CD4-positive, CD25-positive, alpha-beta regulatory T cell (primary cell): ENCODE measurements at places on chromosomes 1 and 21. TPM values are rescaled to one million over a fixed set of nuclear protein-coding genes. Genes with fewer than 3 reads are reported as not detected.

YBEY gene
- 10.9 TPM for total RNA-seq

- no peak for DNase-seq
Measured at GRCh38 chr1:97041026-97041425, 319.4 kb downstream of the PTBP2 start.

DNA sequence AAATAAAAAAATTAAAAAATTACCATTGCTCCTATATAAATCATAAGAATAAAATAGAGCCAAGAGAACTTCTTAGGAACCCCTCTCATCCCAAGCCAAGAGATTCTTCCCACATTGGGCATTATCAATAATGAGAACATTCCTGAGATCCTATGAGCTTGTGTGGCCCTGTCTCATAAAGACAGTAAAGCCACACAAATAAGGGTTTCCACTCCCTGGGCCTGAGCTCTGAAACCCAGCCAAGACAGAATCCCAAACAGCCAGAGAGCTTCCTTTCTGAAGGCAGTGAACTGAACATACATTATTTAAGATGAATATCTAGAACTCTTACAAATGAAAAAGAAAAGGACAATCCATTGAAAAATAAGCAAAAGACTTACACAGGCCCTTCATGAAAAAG is 68.3 kb downstream of the SLC45A1 start:
- DNase-seq: no peak

GRCh38 chr1:157438146-157438545 is 114.2 kb downstream of the FCRL5 start:
- no peak for DNase-seq

DNA sequence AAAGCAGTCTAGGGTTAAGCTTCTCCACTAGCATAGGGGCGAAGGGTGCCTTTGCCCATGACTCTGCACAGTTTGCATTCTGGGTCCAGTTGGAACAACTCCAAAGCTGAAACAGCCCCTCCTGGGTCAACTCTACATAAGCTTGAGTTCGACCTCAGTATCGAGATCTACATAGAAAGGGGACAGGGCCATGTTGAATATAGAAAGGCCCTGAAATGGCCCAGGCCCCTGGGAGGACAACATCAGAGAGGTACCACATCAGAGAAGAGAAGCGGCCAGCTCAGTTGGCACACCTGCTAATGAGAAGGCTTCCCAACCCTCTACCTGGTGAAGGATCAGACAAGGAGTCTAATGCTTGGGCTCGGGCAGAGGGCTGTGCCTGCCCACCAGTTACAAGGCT is 1.6 kb downstream of the DENND2D start:
- DNase-seq: no peak

DNA sequence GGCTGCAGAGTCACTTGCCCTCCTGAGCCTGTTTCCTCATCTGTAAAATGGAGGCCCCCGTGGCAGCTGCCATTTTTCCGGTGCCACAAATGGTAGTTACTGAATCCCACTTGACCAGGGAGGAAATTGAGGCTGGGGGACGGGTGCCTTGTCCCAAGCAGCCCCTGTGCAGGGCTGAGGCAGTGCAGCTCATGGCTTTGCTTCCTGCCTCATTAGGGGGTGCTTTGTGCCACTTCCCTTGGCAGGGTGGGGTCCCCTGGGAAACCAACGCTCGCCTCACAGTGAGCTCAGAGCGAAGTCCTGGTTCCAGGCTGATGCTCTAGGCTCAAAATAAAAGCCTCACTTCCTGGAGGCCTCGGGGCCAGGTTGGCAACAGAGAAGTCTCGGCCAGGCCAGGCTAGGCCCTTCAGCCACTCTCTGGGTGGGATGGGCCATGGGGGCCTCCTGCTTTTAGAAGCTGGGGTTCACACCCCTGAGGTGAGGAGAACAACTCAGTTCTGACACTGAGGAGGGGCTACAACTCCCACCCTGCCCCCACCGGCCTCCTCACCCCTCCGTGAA is 6.8 kb downstream of the LAPTM5 start:
- no peak for DNase-seq

- no peak for DNase-seq
Measured at GRCh38 chr1:227771326-227771725, 36.1 kb downstream of the SNAP47 start.

DNA sequence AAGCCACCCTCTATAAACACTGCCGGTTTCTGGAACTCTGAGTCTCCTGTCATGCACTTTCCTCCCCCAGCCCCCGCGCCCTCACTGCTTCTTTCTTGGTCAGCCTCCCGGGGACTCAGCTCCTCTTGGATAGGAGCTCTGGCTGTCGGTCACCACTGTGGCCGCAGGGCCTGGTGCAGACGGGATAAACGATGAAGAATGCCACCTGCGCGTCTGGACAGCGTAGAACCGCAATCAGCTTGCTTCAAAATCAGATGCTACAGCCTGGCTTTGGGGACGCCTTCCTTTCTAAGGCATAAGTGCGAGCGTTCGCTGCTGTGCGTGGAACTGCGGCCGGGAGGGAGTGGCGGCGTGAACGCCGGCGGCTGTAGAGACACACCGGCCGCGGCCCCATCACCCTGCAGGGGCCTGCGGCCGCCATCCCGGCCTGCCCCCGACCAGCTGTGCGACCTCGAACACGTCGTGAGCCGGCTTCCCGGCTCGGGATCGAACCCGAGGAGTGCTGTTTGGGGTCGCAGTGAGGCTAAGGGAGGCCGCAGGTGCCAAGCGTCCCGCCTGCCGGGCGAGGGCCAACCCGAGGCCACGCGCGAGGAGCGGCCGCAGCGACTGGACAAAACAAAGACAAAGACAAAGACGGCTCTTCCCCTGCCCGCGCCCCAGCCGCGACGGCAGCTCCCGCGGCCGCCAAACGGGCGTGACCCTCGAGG is 688 bp downstream of the PTTG1IP start:
- no peak for DNase-seq

SLC25A34 gene
- 1.8 TPM for total RNA-seq

DNA sequence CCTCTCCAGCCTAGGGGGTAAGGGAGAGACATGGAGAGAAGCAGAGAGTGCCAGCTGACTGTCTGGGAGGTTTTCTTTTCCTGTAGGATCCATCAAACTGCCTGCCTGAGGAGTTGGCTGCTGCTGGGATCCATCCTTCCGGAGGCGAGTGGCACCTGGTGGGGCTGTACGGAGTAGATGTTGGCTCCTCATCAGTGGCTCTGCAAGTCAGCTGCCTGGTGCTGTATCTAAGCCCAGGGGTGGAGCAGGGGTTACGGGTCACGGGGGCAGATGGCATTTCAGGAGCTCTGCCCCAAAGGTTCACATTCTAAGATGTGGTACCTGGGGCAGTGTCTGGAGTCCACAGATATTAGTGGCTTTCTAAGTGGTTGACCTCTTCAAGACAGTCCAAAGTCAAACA is 128.0 kb downstream of the ACTL8 start:
- DNase-seq: no peak

DNA sequence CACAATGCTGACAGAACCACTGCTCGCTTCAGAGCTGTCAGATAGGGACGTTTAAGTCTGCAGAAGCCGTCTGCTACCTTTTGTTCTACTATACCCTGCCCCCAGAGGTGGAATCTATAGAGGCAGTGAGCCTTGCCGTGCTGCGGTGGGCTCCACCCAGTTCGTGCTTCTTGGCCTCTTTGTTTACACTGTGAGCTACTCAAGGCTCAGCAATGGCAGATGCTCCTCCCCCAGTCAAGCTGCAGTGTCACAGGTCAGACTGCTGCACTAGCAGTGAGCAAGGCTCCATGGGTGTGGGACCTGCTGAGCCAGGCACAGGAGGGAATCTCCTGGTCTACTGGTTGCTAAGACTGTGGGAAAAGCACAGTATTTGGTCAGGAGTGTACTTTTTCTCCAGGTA is 47.1 kb downstream of the LEPR start:
- DNase-seq: no peak

- DNase-seq: no peak
Measured at GRCh38 chr1:119700326-119700725, 11.4 kb upstream of the PHGDH start.

GRCh38 chr1:208965351-208965750 is 618.2 kb upstream of the CAMK1G start:
- DNase-seq: no peak

GRCh38 chr1:45385302-45385701 is 45.1 kb upstream of the MUTYH start:
- no peak for DNase-seq

GRCh38 chr1:109780982-109781381 is 17.3 kb upstream of the EPS8L3 start:
- DNase-seq: no peak

CFHR1 gene
- not detected for total RNA-seq

SPRR4 gene
- not detected for total RNA-seq

TMEM54 gene
- total RNA-seq: not detected

PLA2G2F gene
- total RNA-seq: not detected

GRCh38 chr1:167057241-167057688 is 32.9 kb downstream of the GPA33 start:
- no peak for DNase-seq
